ENCODE measurements at places on chromosomes 2 and 18.

GRCh38 chr2:130846686-130847375 lies 10.1 kb downstream of the ARHGEF4 start:
- no peak for DNase-seq

- no peak for DNase-seq
These were observed 151.1 kb upstream of the LHCGR start for GRCh38 chr2:48906633-48907032.

- no peak for DNase-seq
These were observed 206.0 kb downstream of the HDAC4 start for GRCh38 chr2:239194731-239195317.

DNA sequence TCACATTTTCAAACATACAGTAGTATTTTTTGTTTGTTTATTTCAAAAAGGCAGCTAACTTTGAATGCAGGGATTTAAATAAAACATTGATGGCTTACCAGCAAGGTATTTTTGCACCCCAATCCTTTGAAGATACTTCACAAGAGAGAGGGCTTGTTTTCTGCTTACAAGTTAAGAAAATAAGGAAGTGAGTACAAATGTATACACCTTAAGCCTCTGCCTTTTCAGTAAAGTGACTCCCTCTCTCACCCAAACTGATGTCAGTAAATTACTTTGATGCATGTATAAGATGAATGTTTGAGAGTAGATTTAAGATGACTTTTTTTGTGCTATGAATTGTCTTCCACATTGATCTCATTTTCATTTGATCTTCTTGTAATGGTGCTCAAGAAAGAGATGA lies 820.0 kb downstream of the CPS1 start:
- no peak for DNase-seq

GRCh38 chr2:241751152-241751551 lies 16.7 kb downstream of the D2HGDH start:
- DNase-seq = no peak

- DNase-seq = no peak
These were observed 239.0 kb downstream of the OSR1 start for GRCh38 chr2:19119326-19120001.

DNA sequence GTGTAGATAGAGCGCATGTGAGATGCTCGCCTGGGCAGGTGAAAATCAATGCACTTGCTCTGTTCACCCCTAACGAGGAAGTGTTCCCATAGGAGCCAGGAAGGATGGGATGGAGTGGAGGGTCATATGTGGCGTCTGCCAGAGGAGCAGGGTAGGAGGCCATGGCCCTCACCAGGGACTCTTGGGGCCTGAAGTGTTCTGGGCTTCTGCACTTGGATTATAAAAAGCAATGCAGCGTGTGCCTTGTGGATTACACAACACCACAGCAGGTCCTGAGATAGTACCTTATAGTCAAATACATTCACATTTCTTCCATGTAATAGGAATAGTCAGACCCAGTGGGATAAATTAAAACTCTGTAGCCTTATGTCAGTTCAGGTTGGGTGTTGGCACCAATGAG lies 100.1 kb downstream of the CABLES1 start:
- no peak for DNase-seq

DNA sequence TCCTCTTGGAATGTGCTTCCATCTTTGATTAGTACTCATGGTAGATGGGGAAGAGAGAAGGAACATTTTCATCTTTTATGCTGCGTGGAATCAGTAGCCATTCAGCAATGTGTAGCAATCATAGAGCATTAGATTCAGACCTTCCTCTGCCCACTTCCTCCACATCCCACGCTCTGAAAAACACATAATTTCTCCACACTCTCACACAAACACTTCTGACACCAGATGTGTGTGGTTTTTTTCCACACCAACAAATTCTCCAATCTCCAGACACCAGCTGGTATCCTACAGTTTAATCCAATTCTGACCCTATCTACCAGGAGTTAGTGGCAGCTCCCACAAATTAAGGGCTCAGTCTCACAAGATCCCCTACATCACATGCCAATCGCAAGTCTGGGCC lies 103.3 kb downstream of the AOX1 start:
- DNase-seq = no peak

DNA sequence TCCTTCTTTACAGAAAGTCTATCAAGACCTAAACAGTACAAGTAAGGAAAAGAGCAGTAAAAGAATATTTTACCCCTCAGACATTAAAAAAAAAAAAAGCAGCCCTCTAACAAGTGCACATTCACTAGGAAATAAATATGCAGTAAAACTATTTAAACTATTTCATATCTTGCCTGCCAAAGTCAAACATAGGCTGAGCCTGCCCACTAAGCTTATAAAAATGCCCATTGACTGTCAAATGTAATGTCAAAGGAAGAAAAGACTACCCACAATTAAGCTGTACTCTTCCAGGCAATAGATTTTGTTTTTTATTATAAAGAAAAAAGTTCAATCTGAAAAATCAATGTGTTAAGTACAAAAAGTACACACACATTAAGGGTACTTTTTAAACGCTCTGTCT lies 11.8 kb downstream of the ALS2 start:
- DNase-seq = no peak

GRCh38 chr18:23340661-23341060 lies 112.4 kb upstream of the RIOK3 start:
- no peak for DNase-seq

DNA sequence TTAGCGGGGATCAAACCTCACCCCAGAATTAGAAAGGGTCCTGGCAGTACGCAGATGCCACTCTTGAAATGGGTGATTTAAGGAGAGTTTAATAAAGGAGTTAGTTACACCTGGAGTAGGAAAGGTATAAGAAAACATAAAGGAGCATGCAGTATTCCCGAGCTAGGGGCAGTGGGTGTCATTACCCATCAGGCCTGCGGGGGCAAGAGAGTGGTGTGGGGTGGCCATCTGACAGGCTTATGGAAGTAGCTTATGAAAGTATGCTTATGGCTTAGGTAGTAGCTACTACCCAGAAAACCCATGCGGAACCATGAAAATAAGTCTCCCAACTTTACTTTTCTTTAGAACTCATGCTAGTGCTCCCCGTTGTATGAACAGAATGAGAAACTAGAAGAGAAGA lies 568.9 kb upstream of the ACVR2A start:
- no peak for DNase-seq

DNA sequence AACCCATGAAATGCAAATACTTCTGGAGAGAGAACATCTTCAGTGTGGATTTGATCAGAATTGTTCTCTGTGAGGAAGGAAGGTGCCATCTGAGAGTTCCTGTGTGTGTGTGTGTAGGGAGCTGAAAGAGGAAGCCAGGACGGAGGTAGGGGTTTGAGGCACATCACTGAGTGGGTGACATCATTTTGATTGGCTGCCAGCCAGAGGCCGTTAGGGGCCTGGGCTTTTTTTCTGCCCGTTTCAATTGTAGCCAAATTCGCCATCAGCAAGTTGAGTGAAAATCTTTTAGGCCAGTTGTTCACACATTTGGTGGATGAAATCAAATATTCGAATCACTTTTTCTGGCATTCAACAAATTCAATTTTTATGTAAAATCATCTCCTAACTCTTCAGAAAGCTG lies 48.9 kb downstream of the TSN start:
- DNase-seq = no peak

DNA sequence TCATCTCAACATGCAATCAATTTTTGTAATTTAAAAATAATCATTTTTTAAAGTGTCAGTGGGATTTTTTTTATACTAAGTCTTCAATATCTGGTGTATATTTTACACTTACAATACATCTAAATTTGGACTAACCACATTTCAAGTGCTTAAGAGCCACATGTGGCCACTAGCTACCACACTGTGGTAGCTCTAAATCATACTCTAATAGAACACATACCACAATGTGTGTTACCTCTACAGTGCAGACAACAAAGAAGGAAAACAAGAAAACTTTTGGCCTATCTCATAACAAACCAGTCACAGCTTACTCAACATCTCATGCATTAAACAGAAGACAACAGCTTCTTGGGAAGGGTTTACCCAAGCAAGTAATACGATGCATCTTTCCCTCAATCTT lies 24.5 kb downstream of the PIAS2 start:
- no peak for DNase-seq

DNA sequence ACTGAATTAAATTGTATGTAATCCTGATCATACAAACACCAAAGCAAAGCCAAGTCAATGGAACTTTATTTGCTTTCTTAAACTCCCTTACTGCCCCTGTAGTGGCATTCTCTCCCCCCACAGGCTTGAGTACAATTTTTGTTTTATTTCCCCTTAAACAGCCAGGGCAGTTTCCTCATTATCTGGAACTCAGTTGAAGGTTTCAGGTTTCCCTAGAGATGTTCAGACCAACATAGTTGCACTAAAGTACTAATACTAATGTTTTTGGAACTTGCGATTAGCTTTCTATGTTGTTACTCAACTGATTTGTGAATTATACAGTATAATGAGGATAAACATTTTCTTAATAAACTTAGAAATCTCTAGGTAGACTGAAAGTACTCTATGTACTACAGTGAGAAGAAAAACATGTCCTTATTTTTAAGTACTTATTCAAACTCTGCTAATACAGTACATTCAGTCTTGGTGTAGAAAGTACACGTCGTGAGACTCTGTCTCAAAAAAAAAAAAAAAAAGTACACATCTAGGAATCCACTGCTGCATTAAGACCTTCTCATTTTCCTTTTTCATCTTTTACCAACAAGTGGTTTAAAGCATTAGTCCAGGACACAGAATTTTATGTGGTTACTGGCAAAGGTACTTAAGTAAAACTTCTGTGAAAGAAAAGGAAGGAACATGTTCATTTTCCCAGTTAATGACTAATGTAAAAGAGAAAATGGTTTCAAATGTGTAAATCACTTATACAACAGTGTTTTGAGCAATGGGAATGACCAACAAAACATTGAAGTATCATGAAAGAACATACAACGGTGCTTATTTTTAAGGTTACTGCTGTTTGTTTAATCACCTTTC lies 209.5 kb upstream of the SMAD7 start:
- no peak for DNase-seq

- no peak for DNase-seq
These were observed 3.6 kb downstream of the HOXD11 start for GRCh38 chr2:176110415-176111308.

DNA sequence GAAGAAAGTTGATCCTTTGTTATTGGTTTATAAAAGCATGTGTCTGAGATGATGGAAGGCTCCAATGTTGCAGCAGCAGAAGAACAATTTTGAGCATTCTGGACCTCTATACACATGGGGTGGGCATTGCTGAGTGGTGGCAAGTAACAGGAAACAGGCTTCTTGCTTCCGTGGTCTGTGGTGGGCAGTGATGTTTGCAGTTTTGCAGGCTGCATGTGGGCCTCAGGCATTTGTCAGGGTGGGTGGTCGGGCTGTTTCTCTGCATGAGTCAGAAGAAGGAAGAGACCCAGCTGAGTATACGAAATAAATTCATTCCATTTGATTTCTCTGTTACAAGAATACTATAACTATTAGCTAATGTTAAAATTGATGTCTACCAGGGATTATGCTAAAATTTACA lies 239.5 kb upstream of the COL3A1 start:
- no peak for DNase-seq

- DNase-seq = no peak
These were observed 233.3 kb upstream of the MGAT5 start for GRCh38 chr2:134020608-134021007.

- peak; percentile 42 for DNase-seq
These were observed 111.8 kb downstream of the HDAC4 start for GRCh38 chr2:239288951-239289511.

DNA sequence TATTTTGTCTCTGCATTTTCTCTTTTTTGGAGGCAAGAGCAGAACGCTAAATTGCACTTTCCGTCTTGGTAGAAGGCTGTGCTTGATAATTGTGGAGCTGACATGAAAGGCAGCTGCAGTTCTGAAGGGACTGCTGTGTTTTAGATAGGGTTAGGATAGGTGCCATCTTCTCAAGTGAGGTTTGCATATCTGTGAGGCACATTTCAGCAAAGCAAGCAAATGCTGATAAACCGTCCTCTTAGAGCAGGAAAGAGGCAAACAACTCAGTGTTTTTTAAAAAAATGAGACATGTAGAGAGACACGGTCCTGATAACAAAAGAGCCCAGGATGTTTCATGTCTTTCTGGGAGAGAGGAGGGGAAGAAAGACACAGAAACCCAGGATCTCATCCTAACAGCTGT lies 217.7 kb downstream of the SOCS6 start:
- no peak for DNase-seq

DNA sequence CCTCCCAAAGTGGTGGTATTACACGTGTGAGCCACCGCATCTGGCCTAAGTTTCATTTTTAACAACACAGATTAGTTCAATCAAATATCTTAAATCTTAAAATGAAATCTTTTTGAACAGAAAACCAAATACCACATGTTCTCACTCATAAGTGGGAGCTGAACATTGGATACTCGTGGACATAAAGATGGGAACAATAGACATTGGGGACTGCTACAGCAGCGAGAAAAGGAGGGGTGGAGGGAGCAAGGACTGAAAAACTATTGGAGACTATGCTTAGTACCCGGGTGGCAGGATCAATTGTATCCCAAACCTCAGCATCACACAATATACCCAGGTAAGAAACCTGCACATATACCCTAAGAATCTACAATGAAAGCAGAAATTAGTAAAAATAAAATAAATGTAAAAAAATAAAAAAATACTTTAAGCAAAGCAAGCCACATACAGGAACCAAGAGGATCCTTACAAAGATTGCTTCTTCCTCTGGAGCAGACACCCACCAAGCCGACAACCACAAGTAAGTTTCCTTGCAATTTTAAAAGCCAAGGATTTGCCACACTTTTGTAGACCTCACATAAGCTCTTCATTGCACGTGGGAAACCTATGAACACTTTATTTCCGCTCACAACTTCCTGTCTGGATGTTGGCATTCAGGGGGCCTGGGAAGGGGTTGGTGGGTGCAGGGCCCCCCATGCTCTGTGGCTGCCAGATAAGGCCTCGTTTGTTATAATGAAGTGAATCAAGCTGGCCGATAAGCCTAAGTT lies 147.9 kb downstream of the MYCN start:
- no peak for DNase-seq

DNA sequence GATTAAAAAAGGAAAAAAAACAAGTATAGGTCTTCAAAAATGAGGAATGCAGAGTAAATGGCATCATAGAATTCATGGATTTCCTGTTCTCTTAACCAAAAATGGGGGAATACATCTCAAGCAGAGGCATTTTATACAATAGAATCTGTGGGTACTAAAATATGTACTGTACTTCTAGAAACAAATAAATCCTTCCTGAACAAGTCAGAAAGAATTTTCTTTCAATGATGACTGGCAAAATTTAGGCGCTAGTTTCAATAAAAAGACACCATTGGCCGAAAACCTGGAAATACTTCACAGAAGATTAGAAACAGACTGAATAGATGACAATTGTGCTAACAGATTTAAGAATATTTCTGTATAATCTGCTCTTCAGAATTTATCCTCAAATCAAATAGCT lies 15.1 kb downstream of the TRAK2 start:
- DNase-seq = no peak

- no peak for DNase-seq
These were observed 54.0 kb downstream of the CLASP1 start for GRCh38 chr2:121595012-121595891.

Measured in CD4-positive, alpha-beta T cell treated with Interleukin-17A for 4 hours (primary cell).